A549 treated with CORT108297 at 1 μM for 4 hours (cell line): ENCODE measurements at places on chromosomes 16 and 17. TPM values are rescaled to one million over a fixed set of nuclear protein-coding genes. Genes with fewer than 3 reads are reported as not detected.

Gene CPHXL2
- not detected in 5 replicates for total RNA-seq

Gene ZSCAN10
- 0.03 to 0.05 TPM in 2 of 5 replicates, not detected in the others for total RNA-seq

Gene KRT27
- total RNA-seq: not detected in 5 replicates

Gene TNFRSF13B
- total RNA-seq: not detected in 5 replicates

Gene SLC5A2
- 0.07 to 0.46 TPM (median 0.21 TPM) in 5 replicates for total RNA-seq

Gene TLCD2
- total RNA-seq: 1.1 to 1.8 TPM (median 1.3 TPM) in 5 replicates

Gene KRTAP4-4
- total RNA-seq: not detected in 5 replicates

Gene CD7
- total RNA-seq: 0.05 to 0.15 TPM (median 0.10 TPM) in 4 of 5 replicates, not detected in the other

Gene HES7
- 1.6 to 3.7 TPM (median 3.1 TPM) in 5 replicates for total RNA-seq

Gene KCNG4
- not detected in 5 replicates for total RNA-seq

Gene SLC16A5
- total RNA-seq: 18.6 to 35.9 TPM (median 32.2 TPM) in 5 replicates

Gene AOC3
- 1.1 to 2.3 TPM (median 1.2 TPM) in 5 replicates for total RNA-seq

Gene CLEC3A
- total RNA-seq: not detected in 5 replicates

Gene KCNJ16
- 0.13 to 0.27 TPM (median 0.18 TPM) in 5 replicates for total RNA-seq

Gene TBC1D3G
- not detected in 5 replicates for total RNA-seq

Gene C16orf92
- total RNA-seq: not detected in 5 replicates

Gene GNAO1
- total RNA-seq: 0.26 to 0.69 TPM (median 0.40 TPM) in 5 replicates

Gene SCGB1C2
- total RNA-seq: not detected in 5 replicates

Gene KRTAP9-4
- not detected in 5 replicates for total RNA-seq

Gene NLGN2
- 12.1 to 21.2 TPM (median 19.3 TPM) in 5 replicates for total RNA-seq

Gene ACAP1
- total RNA-seq: 0.48 to 5.1 TPM (median 4.2 TPM) in 5 replicates

Gene CCL17
- total RNA-seq: not detected in 5 replicates

Gene SMIM36
- not detected in 5 replicates for total RNA-seq
